ENCODE measurements at places on chromosomes 3 and 15.

- no peak for DNase-seq
Observed at GRCh38 chr3:14555835-14556234, 15.7 kb upstream of the GRIP2 start.

GRCh38 chr3:126548556-126549466 is 9.9 kb downstream of the C3orf22 start:
- DNase-seq: no peak

- DNase-seq: no peak
Observed at GRCh38 chr15:33101036-33101435, 93.5 kb downstream of the FMN1 start.

DNA sequence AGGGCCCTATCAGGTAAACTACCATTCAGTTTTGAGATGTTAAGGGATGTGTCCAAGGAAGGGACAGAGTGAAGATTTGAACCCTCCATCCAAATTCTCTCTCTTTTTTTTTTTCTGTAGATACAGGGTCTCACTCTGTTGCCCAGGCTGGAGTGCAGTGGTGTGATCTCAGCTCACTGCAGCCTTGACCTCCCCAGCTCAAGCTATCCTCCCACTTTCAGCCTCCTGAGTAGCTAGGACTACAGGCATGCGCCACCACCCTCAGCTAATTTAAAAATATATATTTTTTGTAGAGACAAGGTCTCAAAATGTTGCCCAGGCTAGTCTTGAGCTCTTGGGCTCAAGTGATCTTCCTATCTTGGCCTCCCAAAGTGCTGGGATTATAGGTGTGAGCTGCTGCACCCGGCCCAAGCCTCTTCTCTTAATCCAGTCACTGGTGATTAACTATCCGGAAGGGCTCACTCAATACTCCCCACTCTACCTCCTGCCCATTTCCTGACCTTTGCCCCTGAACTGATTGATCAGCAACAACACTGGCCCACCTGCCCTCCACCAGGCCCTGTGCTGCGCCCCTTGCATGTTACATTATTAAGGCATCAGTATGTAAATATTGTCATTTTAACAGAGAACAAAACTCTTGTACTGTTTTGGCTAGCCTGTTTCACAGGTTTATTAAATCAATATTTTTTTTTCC is 164.7 kb downstream of the CTNNB1 start:
- DNase-seq: no peak

GRCh38 chr3:128723477-128723876 is 2.5 kb upstream of the RAB7A start:
- no peak for DNase-seq

- no peak for DNase-seq
Observed at GRCh38 chr3:71784201-71784913, 591 bp downstream of the PROK2 start.

DNA sequence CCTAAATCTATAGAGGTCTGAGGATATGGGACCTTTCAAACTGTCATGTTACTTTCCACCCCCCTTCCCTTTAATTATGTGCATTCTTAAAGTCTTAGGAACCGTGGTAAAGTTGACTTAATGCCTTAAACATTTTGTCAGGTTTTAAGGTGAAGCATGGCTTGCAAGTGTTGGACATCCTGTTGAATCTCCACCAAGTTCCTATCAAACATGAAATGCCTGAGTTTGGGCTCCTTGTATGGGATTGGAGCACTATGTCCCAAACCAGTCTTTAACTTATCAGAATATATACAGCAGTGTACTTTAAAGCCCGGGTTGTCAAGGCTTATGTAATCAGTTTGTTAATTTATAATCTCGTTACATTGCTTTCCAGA is 1.1 kb downstream of the SNRK start:
- no peak for DNase-seq

DNA sequence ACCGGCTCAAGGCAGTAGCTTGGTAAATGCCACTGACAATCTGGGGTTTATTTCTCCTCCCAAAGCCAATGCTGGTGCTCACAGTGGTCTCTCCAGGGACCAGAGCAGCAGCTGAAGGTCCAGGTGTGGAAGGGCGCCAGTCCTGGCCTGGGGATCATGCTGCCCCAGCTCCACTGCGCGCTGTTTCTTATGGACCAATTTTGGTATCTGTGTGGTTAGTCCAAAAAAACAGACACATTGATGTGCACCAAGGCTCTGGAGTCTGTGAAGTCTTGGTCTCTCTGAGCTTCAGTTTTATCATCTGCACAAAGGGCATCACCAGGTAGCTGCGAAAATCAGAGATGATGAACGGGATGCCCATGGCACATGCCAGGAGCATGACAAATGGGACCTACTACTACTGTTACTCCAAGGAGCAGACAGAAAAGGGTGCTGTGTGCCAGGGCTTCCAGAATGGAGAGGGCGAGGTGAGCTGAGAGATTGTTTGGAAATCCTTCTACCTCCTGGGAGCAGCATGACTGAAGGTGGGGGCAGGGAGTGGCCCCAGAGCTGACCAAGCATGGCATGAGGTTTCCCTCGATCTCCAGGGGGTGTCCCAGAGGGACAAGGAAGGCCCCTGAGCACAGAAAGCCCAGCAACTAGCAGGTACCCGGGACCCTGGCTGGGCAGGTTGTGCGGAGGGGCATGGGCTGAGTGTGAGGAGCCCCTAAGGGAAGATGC is 134.3 kb upstream of the PRR20G start:
- no peak for DNase-seq

DNA sequence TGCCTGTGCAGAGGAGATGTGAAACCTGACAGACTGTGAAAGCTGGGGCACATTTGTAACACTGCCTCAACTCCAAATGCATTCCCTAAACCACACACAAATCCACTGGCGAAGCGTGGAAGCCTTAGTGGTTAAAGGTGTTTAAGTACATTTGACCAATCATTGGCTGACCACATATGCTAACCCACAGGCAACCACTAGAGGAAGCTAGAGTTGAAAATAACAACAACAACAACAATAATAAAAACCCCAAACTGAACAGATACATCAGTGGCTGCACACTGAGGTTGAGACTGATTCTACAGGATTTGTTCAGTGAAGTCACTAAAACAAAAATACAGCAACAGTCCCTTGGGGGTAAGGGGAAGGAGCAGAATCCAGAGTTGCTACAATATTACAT is 129.7 kb downstream of the TJP1 start:
- no peak for DNase-seq

DNA sequence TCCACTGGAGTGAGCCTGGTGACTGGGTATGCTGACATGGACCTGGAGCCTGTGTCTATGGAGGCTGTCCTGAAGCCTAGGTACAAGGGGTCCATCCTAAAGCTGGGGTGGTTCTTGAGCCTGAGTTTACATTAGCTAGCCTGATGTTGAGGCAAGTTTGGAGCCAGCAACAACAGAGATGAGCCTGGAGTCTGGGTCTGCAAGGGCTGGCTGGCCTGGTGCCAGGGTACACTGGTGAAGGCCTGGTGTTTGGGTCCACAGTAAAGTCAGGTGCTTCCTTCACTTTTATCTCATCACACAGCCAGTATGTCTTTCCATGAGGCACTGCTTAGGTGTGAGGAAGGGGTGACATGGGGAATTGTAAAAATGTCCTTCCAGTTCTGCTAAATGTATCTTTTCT is 49.5 kb downstream of the TP63 start:
- no peak for DNase-seq

DNA sequence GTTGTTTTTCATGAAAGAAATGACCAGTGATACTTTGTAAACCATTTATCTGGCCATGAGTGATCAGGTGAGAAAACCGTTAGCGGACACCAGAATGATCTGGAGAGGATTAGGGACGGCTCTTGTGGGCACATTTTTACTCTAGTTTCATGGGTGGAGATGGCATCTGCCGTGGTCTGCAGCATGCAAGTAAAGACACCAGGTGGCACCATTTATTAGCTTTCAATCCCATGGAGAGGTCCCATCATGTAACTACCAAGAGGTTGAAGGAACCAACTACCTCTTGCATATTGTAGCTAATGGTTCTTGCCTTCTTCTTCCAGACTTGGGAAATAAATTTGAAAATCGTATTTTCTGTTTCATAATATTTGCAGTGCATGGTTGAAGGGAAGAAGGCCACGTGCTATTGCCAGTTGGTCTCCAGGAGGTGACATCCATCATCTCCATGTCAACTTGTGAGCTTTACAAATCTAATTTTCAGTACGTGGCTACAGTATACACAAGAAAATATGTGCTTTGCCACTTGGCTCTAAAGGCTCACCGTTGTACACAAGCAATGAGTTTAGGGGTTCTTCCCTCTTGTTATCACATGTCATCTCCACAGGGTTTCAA is 1.5 kb upstream of the MAPKBP1 start:
- no peak for DNase-seq

Measured in stimulated activated CD8-positive, alpha-beta memory T cell treated with anti-CD3 and anti-CD28 coated beads, Interleukin-4, amount 100 ng/mL, for 4 hours (primary cell).